IMR-90 (cell line): ENCODE measurements at places on chromosomes 4 and X. TPM values are rescaled to one million over a fixed set of nuclear protein-coding genes. Genes with fewer than 3 reads are reported as not detected.

GUCY2F gene
- total RNA-seq, result not detected in 2 replicates

GUCY1B1 gene
- total RNA-seq, result 2.8 and 2.9 TPM in 2 replicates

DNA sequence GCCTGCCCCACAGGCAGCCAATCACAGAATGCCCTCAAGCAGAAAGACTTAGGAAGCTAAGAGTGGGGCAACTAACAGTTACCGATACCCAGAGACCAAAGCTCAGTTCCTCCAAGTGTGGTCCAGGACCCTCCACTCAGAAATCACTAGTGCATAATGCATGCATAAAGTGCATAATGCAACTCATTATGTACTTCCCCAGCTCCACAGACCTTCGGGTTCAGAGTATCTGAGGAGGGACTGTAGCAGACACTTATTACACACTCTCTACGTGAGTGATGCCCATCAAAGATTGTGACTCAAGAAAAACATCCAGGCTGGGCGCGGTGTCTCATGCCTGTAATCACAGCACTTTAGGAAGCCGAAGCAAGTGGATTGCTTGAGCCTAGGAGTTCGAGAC is 328.0 kb downstream of the BCOR start:
- DNase-seq, result no peak

- DNase-seq, result no peak
These were observed 84.0 kb upstream of the PPP2R3B start for GRCh38 chrX:470686-471085.

PCDH7 gene
- total RNA-seq, result 42.8 and 44.1 TPM in 2 replicates

- no peak for DNase-seq
These were observed 1240.2 kb downstream of the FAM133A start for GRCh38 chrX:94914235-94914634.

EVC gene
- 15.3 and 16.8 TPM in 2 replicates for total RNA-seq

DNA sequence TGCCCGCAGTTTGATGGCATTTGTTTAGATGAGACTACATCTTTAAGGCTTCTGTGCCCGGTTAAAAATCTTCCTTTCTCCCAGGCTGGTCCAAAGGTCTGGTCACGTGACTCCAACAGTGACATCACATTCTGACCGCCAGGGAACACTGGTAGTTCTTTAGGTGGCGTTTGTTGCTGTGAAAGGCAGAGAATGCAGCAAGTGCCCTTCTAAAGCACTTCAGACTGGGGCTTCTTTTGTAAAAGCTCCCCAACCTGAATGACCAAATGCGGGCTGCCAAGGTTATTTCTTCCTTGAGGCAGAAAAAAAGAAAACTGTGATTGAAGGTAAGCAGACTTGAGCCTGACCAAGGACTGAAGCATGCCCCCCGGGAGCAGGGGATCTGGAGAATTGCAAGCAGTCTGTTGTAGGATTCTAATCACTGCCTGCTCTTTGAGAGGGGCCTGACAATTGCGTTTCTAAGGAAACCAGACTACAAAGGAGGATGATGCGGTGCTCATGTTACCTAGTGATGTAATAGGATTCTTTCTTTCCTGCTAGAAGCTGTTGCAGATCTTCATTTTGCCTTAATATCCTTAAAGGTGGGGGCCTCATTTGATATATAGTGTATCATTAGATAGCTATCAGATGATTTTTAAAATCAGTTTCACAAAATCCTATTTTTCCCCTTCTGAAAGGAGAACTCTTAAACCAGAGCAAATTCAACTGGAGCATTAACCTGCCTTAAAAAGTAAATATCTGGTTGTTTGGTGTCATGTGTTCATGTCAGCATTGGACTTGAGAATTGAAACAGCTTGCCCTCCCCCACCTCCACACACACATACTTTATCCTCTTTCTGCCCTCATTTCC is 133.1 kb downstream of the AKAP4 start:
- DNase-seq, result peak; percentile 47
